Esophagus squamous epithelium (tissue), 5 donors: ENCODE measurements at places on chromosomes 6 and 20. TPM values are rescaled to one million over a fixed set of nuclear protein-coding genes. Genes with fewer than 3 reads are reported as not detected.
A peak's percentile ranks its signal among the peaks of the same experiment; 100 is the strongest.

Gene LINC00237
- not detected for total RNA-seq

DNA sequence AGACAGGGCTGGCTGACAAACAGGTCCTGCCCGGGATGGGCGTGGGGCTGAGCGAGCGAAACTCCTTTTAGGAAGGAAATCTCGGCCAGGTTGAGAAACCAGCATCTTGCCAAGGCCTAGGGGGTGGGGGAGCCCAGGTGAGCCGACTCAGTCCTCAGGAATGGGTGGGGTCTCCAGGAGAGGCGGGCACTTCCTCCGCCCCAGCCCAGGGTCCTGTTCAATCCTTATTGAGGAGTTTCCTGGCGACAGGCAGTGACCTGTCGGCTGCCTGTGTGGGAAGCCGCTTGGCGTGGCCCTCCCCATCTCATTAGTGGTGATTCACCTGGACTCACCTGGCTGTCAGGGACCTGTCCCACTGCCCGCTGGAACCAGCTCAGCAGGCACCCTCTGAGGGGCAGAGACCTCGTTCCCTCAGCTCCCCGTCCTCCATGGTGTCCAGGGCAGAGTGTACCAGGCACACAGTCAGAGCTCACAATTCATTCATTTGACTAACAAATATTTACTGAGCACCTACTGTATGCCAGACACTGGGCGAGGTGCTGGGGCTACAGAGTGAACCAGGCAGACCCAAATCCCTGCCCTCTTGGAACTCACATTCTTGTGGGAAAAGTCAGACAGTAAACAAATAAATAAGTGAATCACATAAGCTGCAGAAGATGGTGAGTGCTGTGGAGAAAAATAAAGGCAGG, 51.1 kb downstream of the FGD2 start:
- H3K27ac ChIP-seq, result peak overlapping the region; percentile 75
- no peak for DNase-seq
- H3K4me1 ChIP-seq, result peaks cover 78% of the 10 kb centered on the region
- H3K36me3 ChIP-seq, result no peaks in the 10 kb centered on the region
- no peak overlapping the region for H3K4me3 ChIP-seq

GRCh38 chr6:34679552-34680253, 16.9 kb downstream of the ILRUN start:
- no peaks in the 10 kb centered on the region for H3K36me3 ChIP-seq
- no peak overlapping the region for H3K27ac ChIP-seq
- H3K4me3 ChIP-seq, result no peak overlapping the region
- H3K4me1 ChIP-seq, result no peaks in the 10 kb centered on the region
- H3K27me3 ChIP-seq, result no peaks in the 10 kb centered on the region

GRCh38 chr20:50067461-50067860, 45.5 kb downstream of the UBE2V1 start:
- no peaks in the 10 kb centered on the region for H3K27me3 ChIP-seq
- H3K4me3 ChIP-seq, result no peak overlapping the region
- peaks cover 10% of the 10 kb centered on the region for H3K4me1 ChIP-seq
